Smooth muscle cell of trachea (primary cell): ENCODE measurements at places on chromosomes 2 and 18. TPM values are rescaled to one million over a fixed set of nuclear protein-coding genes. Genes with fewer than 3 reads are reported as not detected.

Gene ASAP2
- 26.0 and 33.3 TPM in 2 replicates for total RNA-seq

Gene FIGN
- total RNA-seq, result 1.2 and 2.3 TPM in 2 replicates

Gene LIPG
- 0.58 and 0.83 TPM in 2 replicates for total RNA-seq

Gene PDE6D
- total RNA-seq, result 18.0 and 28.1 TPM in 2 replicates

Gene CPO
- 0.17 TPM in 1 of 2 replicates, not detected in the other for total RNA-seq

Gene TXNL4A
- 30.3 and 58.5 TPM in 2 replicates for total RNA-seq

Gene CGREF1
- total RNA-seq, result 3.6 and 6.1 TPM in 2 replicates

Gene CCDC178
- total RNA-seq, result 0.29 and 0.33 TPM in 2 replicates

Gene SLC9A2
- total RNA-seq, result under 0.01 TPM in 2 replicates

Gene POU3F3
- total RNA-seq, result not detected in 2 replicates

Gene CNGA3
- under 0.01 and 0.17 TPM in 2 replicates for total RNA-seq
